ENCODE measurements at places on chromosomes 13 and 19. TPM values are rescaled to one million over a fixed set of nuclear protein-coding genes. Genes with fewer than 3 reads are reported as not detected.

The PGLYRP1 gene
- total RNA-seq: not detected

DNA sequence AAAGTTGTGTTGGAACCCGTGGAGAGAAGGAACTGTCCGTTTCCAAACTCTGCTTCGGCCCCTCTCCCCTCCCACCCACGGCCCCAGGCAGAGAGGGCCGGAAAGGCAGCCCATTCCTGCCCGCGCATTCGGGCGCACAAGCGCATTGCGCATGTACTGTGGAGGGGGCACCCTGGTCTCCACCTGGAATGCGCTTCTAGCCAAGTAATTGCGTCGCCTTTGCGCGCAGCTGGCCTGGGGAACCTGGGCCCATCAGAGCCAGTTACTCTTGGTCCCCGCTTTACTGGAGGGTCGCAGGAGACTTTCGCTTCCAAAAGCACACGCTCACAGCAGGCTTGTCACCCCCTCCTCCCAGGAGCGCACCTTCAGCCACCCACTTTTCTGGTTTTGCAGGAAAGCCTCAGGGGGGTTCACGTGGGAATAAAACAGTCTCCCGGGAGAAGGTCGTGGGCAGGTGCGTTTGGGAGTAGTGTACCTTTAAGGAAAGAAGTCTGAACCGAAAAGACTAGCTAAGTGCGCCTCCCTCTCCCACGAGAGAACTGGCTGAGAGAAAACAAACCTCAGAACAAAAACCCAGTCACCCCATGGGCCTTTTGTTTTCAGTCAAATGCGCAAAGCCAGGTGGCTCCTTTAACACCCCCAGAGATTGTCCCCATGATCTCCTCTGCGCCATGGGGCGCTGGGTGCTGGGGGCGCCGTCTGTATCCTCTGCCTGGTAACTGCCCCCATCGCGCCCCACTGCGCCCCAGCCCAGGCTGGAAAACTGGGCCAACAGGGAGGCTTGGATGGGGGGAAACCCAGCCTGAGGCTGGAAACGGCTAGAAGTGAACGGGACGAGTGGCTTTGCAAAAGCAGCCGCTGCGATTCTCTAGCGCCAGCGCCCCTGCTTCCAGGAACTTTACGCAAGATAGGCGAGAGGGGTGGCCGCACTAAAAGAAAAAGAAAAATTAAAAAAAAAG lies 28.5 kb downstream of the GSX1 start:
- no peak for DNase-seq

The ZIC2 gene
- 285 TPM for total RNA-seq

GRCh38 chr19:2306971-2307370 lies 983 bp downstream of the LINGO3 start:
- DNase-seq: no peak
